ENCODE measurements at places on chromosomes 4 and X.
A peak's percentile ranks its signal among the peaks of the same experiment; 100 is the strongest.

- no peak for DNase-seq
Observed at GRCh38 chrX:154411981-154412340, 622 bp downstream of the TAFAZZIN start.

GRCh38 chr4:159368320-159368719 is 265.4 kb downstream of the RAPGEF2 start:
- DNase-seq, result no peak

DNA sequence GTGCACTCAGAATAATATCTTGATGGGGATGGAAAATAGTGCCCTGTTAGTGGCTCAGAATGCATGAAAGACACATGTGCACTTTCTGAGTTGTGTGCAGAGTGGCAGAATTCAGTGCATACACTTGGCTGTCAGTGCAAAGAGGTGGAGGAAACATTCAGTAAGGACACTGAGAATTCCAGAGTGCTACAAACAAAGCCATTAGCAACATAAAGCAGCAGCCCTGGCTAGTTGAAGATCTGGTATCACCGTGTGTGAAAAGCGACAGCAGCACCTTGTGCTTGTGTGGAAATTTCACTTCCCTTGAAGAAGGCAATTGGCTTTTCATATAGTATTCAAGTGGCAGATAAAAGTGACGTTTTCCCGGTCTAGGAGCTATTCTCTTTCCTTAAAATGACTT is 810.4 kb downstream of the TRIML1 start:
- no peak for DNase-seq

- no peak for DNase-seq
Observed at GRCh38 chr4:108247387-108248049, 78.8 kb upstream of the LEF1 start.

DNA sequence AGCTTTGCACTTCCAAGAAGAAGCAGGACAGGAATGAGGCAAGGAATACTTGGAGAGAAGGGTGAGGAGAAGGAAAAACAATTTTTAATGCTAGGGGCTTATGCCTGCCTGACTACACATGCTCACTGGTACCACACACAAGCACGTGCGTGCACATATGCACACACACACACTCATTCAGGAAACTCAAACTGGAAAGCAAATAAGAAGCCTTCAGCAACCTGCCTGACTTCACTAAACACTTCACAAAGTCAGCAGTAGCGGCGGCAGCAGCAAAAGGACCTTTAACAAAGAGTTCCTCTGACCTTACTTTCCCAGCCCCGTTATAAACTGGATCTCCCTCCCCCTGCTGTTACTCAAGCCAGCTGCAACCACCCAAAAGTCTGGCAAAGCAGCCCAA is 3.3 kb downstream of the ZDHHC9 start:
- no peak for DNase-seq

- peak; percentile 43 for DNase-seq
Observed at GRCh38 chrX:14032406-14032805, 2.7 kb upstream of the GEMIN8 start.

- no peak for DNase-seq
Observed at GRCh38 chr4:14155803-14156202, 528.3 kb upstream of the BOD1L1 start.

- no peak for DNase-seq
Observed at GRCh38 chr4:22196551-22196950, 248.0 kb upstream of the KCNIP4 start.

GRCh38 chrX:42399632-42400024 is 378.3 kb downstream of the PPP1R2C start:
- no peak for DNase-seq

- no peak for DNase-seq
Observed at GRCh38 chr4:156634612-156635011, 337.0 kb downstream of the PDGFC start.

DNA sequence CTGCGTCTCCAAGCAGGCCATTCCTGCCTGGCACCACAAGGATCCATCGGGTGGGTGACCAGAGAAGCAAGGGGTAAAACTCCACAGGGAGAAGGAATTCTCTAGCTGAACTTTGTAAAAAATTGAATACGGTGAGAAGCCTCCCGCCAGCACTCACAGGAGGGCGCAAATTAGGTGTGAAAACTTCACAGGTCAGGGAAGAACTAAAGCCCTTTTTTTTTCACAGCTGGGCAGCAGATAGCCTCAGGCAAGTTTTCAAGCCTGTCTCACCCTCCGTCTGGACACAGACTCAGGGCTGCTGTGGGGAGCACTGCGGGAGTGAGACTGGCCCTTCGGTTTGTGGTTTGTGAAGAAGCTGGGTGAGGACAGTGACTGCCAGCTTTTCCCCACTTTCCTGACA is 224.1 kb upstream of the FGF16 start:
- no peak for DNase-seq

DNA sequence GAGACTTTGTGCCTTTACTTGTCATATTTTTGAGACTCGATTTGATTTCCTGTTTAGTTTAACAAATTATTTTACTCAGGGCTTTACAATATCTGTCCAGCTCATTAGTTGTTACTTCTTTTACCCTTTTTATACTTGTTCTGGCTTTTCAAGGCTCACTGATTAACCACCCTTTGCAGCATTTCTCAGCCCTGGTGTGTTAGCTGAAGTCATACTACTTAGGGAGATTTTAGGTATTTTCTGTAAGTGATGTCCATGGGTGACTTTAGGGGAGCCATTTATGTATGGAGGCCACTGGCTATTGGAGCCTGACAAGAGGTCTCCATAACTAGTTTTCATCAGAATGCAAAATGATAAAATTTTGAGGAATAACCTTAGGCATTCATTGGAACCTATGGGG is 147.2 kb downstream of the RPA4 start:
- no peak for DNase-seq

DNA sequence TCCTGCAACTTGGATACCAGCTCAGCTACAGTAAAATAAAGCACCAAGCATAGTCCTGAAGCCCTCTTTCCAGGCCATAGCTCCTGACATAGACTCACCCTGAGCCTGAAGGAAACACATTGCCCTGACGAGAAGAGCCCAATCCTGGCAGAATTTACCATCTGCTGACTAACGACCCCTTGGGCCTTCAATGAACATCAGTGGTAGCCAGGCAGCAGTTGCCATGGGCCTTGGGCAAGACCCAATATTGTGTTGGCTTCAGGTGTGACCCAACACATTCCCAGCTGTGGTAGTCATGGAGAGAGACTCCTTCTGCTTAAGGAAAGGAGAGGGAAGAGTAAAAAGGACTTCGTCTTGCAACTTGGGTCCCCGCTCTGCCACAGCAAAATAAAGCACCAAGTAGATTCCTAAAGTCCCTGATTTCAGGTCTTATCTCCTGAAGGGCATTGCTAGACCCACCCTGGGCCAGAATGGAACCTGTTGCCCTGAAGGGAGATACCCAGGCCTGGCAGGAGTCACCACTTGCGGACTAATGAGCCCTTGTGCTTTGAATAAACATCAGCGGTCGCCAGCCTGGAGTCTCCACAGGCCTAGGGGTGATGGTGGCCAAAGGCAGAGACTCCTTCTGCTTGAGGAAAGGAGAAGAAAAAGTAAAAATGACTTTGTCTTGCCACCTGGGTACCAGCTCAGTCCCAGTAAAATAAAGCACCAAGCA is 902.6 kb downstream of the C4orf33 start:
- DNase-seq, result no peak
